ENCODE measurements at places on chromosomes 3 and 15.

DNA sequence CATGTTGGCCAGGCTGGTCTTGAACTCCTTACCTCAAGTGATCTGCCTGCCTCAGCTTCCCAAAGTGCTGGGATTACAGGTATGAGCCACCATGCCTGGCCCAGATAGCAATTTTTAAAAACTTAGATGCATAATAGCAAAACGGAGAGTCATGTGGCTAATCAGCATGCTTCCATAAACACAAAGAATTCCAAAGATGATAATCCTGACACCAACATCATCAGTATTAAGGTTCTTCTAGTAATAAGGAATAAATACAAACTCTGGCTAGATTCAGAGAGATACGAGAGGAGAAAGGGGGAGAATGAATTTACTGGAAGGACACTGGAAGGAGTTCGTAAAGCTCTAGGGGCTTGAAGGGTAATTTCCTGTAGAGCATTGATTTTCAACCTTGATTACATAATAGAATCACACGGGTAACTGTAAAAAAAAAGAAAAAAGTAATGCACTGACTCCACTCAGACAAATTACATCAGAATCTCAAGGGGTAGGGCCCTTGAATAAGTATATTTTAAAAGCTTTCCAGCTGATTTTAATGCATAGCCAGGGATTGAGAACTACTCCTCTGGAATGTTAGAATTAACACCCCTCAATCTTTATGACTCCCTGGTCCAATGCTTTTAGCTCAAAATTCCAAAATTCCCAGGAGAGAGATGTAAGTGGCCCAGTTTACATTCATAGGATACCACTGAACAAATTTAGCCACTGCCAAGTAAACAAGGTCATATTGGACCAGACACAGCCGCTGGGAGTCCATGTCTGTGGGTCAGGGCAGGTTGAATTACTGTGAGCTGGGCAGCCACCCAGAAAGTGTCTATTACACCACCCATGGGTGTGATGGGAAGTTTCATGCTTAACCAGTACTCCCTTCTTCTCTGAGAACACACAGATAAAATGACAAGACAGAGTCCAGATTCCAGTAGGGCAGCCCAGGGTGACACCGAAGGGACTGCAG lies 243.9 kb downstream of the TBL1XR1 start:
- no peak for DNase-seq

DNA sequence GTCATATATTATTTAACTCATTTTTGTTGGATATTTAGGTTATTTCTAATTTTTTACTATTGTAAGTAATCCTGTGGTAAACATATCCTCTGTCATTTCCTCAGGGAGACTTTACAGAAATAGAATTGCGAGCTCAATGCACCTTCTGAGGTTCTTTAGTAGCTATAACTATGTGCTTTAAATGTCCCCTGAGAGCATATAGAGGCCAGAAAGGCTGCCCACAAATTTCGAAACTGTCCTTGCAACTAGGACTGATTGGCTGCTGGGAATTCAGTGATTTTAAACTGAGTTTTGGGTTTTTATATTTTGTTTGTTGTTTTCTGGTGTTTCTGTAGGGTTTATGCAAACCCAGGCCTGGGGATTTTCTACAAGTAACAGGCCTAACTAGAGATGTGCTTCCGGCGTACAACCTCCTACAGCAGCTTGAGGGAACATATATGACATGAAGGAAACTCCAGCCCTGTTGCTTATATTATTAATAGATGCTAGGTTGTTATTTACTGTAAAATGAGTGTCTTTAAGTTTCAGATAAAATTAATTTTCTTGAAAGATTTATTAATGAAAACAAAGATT lies 29.1 kb upstream of the P4HTM start:
- no peak for DNase-seq

- no peak for DNase-seq
Measured at GRCh38 chr15:77494073-77494867, 73.6 kb downstream of the HMG20A start.

GRCh38 chr15:100043692-100044091 lies 298.1 kb downstream of the ADAMTS17 start:
- DNase-seq, result no peak

- peak; percentile 32 for DNase-seq
Measured at GRCh38 chr3:100047455-100048141, 66.7 kb downstream of the FILIP1L start.

DNA sequence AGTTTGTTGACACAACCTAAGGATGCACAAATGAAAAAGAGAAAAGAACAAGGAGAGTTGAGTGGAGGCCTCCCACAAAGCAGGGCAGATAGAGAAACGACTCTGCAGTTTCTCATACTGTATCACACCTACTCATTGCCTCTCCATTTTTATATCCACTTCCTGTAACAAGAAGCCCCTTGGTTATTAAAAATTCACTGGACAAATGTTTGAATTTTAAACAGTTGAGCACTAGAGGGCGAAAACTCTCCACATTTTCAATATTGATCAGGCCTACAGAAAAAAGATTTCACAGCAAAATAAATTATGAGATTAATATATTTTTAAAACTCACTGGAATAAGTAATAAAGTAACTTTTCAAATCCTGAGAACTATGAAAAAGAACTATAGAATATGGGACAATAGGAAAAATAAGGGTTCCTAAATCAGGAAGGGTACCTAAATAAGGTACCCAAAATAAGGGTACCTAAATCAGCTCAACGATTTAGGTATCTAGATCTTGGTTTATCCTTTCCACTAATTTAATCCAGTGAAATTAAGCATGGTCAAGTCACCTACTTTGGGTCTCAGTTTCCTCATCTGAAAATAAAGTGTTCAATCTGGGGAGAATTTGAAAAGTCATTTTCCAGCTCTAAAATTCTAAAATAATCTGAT lies 47.0 kb upstream of the PPIB start:
- peak; percentile 33 for DNase-seq

GRCh38 chr3:169044331-169045113 lies 619.0 kb downstream of the MECOM start:
- no peak for DNase-seq

- DNase-seq, result no peak
Measured at GRCh38 chr15:74866090-74866489, 7.1 kb downstream of the SCAMP2 start.

GRCh38 chr3:132730891-132731580 lies 8.8 kb upstream of the NPHP3 start:
- no peak for DNase-seq

DNA sequence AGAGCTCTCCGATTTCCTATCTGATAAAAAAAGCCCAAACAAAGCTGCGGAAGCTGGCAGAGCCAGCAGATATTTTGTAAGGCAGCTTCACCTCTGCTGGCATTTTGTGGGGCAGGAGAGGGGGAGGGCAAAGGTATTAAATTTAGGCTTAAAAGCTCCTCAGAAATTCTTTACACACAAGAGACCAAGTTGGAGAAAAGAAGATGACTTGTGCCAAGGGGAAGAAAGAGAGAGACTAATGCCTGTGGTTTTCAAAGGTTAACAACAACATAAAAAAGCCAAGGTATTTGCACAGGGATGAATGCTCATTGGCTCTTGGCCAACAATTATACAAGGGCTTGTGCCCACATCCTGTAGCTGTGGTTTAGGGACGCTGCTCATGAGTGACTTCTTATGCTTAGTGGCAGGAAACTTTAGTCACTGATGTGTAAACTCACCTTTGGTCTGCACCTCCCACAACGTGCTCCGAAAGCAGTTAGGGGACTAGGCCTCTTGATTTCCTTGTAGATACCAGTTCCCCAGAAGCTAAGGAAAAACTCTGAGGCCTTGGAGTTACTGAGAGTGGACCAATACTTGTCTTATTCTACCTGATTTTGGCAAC lies 152.9 kb downstream of the TPRG1 start:
- DNase-seq, result peak; percentile 99

DNA sequence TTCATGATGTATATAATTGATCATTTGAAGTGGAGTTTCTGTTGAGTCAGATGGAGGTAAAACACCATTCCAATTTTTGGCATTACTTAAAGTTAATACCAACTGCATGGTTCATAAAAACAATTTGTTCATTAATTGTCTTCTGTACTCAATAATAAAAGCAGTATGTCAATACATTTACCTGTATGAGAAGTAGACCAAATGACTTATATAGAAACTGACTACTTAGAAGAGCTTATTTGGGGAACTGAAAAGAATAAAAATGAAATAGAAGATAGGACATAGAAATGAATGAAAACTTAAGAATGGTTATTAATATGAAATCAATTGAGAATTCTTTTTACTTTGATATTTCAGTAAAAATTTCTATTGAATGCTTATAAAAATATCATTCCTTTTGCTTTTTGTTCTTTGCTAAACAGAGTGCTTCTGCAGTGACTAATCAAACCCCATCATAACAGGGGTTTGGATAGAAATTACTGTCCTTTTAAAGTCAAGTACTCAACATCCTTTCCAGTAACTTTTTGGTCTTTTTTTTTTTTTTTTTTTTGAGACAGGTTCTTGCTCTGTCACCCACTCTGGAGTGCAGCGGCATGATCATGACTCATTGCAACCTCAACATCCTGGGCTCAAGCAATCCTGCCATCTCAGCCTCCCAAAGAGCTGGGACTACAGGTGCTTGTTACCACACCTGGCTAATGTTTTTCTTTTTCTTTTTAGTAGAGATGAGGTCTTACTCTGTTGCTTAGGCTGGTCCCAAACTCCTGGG lies 6.5 kb upstream of the CRYBG3 start:
- no peak for DNase-seq

DNA sequence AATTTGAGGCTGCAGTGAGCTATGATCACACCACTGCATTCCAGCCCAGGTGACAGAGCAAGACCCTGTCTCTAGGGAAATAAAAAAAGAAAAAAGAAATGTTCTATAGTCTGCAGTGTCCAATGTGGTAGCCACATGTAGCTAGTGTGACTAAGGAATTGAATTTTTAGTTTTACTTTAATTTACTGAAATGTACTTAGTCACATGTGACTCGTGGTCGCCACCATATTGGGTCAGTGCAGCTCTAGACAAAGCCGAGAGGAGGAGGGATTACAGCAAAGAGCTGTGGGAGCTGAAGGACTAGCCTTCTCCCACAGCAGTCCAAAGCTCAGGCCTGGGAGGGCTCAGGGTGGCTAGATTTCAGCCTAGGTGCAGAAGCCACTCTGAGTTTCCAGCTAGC lies 65.9 kb upstream of the NTRK3 start:
- no peak for DNase-seq

- no peak for DNase-seq
Measured at GRCh38 chr3:196931828-196932587, 10.3 kb downstream of the NCBP2 start.

GRCh38 chr3:176141837-176142236 lies 1055.4 kb downstream of the TBL1XR1 start:
- no peak for DNase-seq

DNA sequence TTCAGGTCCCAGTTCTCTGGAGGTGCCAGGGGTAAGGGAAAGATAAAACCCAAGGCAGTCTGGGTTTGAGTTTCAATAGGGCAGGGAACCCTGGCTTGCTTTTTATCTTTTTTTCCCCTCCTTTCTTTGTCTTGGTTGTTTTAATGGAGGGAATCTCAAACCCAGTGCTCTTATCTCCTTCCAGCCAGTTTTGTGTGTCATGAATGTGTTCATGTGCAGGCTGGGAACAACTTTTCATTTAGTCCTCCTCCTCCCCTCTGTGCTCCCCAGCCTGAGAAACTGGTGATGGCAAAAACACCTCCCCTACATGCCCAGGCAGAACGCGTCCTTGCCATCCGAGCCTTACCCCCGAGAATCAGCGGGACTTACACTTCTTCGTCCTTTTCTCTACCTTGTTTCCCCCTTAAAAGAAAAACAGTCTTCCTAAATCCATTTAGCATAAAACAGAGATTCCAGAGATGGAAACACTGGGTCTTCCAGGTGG lies 10.9 kb downstream of the SEMA3G start:
- DNase-seq, result no peak
